ENCODE measurements at places on chromosomes 4 and X. TPM values are rescaled to one million over a fixed set of nuclear protein-coding genes. Genes with fewer than 3 reads are reported as not detected.

- DNase-seq: no peak
Measured at GRCh38 chr4:58048491-58048890, 938.3 kb upstream of the IGFBP7 start.

DNA sequence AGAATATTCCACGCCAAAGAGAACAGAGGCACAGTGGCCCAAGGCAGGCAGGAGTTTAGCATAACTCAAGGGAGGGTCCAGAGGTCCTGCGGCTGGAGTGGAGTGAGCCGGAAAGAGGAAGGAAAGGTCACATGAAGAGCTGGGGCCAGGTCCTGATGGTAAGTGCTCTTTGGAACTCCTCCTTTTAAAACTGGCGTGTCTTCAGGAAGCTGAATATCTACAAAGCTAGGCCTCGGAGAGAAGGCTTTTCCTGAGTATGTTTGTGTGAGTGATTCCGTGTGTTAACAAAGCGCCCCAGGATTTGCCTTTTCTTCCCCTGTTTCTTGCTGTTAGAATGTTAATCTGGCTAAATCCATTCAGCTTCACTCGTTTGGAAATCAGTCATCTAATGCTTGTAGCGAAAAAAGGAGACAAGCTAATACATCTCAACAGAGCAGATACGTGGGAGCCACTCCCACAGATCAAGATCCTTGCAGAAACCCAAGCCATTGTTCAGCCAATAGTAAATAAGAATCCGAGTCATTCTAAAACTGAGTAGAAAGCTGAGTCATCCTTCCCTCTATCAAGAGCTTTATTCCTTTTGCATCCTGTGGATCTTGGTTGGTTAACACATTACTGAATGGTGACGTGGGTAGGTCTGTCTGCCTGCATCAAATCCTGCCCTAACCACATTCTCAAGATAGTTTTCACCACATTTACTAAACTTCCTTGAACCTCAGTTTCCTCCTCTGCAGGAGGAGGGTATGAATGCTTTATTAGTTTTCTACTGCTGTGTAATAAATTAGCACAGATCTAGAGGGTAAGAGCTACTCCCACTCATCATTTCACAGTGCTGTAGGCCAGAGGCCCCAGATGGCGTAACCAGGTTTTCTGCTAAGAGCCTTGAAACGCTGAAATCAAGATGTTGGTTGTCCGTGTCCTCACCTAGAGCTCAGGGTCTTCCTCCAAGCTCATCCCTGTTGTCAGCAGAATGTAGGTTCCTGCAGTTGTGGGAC is 43.2 kb upstream of the RBM47 start:
- DNase-seq: no peak

DNA sequence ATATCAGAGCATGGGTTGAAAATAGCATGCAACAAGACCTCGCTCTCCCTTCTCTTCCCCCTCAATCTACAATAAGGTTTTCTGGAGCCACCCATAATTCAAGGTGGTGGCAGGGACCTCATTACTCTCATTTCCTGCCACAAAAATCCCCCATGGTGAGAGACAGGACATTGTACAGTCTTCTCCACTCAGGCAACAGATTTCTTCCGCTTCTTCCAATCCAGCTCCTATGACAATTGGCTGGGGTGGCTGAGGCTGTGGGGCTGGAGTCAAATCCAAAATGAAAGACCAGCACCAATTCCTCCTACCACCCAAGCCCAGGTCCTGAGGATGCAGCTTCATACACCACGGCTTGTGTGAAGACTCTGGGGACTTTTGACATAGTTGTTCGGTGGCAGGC is 40.3 kb upstream of the NKRF start:
- DNase-seq: no peak

GRCh38 chr4:57220734-57221133 is 110.5 kb upstream of the IGFBP7 start:
- DNase-seq: no peak

DNA sequence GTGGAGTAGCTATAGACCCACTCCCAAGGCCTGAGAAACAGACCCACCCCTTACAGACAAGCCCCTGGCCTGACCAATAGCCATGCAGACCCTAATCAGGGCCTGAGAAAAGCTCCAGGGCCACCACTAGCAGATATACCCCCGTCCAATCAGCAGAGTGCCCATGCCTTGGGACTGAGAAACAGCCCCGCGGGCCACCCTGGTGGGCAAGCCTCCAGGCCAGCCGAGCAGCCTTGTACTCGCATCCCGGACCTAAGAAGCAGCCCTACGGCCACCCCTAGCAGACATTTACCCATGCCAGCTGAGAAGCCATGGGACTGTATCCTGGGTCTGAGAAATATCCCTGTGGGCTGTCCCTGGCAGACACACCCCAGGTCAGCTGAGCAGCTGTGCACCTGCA is 436.5 kb downstream of the SMARCA1 start:
- DNase-seq: no peak

GRCh38 chr4:186689476-186689875 is 34.2 kb downstream of the FAT1 start:
- DNase-seq: no peak

DNA sequence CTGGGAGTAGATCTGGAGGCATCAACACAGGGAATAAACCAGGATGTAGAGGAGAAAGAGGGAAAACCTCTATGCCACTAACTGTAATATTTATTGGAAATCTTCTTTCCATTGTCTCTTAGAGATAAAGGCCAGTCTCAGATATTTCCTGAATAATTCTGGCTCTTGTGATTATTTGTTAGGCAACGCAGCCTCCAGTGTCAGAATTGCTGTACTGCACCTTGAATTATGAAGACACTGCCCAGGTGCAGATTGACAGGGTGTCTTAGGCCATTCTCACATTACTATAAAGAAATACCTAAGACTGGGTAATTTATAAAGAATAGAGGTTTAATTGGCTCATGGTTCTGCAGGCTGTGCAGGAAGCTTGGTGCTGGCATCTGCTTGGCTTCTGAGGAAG is 100.7 kb upstream of the ZDHHC15 start:
- no peak for DNase-seq

DNA sequence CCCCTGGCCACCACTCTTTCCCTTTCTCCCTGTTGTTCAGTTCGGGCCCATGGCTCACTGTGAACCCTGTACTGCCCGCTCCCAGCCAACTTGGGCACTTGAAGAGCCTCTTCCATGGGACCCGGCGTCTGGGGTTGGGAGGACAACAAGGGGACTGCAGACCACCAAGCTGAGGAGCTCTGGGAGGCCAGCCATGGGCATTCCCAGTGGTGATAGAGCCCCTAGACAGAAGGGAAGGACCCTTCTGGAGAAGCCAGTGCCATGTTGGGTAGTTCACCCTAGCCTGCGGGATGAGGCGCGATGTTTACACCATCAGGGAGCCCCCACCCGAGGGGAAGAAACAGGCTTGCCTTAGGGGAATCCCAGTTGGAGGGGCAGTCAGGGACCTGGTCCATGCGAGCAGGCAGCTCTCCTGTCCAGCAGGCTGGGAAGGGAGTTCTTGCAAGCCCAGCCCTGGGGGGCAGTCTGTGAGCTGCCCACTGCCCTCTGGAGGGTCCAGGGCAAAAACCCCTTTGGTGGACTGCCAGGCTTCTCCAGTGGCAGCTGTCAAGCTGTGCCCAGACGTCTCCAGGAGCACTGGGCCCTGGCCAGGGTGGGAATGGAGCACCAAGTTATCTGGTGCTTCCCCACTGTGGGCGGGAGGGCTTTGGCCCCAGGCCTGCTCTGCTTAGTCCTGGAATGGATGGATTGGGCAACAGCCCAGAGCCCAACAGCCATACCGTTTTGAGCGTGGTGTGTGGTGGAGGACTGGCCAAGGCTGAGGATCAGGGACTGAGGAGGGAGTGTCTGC is 23.7 kb upstream of the UBA1 start:
- no peak for DNase-seq

GRCh38 chrX:150377005-150377404 is 13.9 kb downstream of the MAMLD1 start:
- no peak for DNase-seq

- DNase-seq: no peak
Measured at GRCh38 chrX:150635952-150636351, 57.2 kb upstream of the MTMR1 start.

DNA sequence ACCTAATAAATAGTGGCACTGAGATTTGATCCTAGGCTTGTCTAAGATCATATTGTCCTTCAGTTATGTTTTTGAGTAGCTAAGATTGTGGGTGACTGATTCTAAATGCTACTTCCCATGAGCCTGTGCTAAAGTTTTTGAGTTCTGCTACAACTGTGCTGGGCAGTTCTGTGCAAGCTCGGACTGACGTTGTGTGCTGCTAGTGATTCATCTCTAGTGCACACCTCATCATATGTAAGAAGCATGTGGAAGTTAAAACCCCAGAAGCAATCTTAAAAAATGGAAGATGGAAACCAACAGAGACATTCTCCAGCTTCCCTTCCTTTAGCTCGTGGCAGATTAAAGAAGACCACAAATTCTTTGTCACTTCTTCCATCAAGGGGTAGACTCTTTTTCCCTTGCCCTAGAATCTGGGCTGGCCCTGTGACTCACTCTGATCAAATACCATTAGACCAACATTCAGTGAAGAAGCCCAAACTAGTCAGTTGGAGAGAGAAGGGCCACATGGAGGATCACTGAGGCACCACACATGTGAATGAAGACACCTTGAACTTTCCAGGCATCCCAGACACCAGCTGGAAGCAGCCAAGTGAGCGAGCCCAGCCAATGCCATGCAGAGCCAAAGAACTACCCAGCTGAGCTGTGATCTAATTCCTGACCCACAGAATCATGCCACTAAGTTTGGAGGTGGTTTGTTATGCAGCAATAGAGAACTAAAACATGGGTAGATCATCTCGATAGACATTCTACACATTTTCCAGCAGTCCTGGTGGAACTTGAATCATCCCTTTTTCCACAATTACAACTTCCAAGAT is 16.8 kb downstream of the ARHGAP6 start:
- no peak for DNase-seq

- DNase-seq: no peak
Measured at GRCh38 chr4:16136311-16136710, 52.5 kb upstream of the PROM1 start.

DNA sequence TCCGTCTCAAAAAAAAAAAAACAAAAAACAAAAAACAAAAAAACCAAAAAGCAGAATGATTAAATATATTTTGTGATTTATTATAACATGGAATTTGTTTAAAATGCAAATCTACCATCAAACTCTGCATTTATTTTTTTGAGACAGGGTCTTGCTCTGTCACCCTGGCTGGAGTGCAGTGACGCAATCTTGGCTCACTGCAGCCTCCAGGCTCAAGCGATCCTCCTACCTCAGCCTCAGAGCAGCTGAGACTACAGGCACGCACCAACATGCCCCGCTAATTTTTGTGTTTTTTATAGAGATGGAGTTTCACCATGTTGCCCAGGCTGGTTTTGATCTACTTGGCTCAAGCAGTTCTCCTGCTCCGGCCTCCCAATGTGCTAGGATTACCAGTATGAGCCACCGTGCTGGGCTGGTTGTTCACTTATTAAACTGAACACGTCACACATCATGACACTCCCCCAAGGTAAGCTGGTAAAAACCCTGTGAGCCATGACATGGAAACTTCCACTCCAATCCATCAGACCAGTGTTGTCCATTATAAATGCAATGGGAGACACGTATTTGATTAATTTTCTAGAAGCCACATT is 45.7 kb downstream of the RBM47 start:
- no peak for DNase-seq

GRCh38 chrX:110417128-110417527 is 58.5 kb downstream of the RTL9 start:
- no peak for DNase-seq

GRCh38 chrX:97847885-97848679 is 964.4 kb downstream of the RPA4 start:
- no peak for DNase-seq

DNA sequence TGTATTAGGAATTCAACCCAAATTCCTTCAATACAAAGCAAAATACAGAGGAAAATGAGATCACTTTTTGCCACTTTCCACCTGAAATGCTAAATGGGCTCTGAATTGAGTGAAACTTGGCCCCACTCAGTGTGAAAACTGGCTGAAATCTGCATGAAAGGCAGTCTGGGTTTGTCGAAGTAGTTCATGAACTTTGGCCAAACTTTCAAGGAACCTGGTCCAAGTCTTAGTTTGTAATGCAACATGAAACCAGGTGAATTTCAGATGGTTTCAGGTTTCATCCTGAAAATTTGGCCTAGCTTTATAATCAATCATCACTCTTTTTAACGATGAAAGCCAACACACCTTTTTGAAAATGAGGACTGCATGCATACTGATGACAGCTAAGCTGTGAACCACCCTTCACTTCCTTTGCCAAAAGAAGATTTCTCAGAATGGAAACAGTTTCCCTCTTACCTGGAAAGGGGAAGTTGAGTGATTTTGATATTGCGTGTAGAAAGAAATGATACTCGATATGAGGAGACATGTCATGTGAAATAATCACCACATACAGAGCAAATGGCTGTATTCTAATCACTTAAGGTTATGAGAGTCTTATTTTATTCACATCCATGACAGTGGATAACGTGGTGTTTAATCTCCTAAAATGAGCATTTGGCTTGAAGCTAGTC is 209.9 kb upstream of the ETNPPL start:
- no peak for DNase-seq

- DNase-seq: no peak
Measured at GRCh38 chr4:5781691-5782090, 70.7 kb downstream of the EVC start.

DNA sequence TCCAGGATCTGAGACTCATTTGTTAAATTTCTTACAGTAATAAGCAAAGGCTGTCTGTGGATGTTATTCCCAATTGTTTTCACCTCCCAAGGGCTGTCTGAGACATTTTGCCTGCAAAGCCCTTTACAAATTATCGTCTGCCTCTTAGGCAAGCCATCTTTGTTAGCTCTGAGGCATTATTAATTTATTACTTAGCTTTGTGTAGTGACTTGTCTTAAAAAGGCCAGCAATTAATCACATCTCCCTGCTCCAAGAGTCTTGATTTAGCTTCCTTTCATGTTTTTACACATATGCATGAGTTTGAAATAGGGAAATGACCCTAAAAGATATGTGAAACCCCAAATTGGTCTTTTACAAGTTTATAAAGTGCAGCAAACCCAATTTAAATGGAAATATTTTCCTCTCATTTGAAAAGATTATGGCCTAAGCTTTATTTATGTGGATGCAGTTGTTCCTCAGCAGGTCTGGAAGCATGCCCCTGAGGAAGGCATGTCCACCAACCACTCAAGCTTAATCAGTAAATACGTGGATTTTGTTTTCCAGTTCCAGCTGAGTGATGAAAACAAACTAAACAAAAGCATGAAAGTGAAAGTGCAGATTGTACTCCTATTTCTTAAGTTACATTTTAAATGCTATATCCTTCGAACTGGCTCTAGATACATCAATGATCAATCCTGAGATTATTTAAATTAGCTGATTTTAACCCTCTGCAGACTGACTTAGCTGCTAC is 173.6 kb upstream of the LNX1 start:
- DNase-seq: no peak

Gene GRPR
- total RNA-seq: not detected

Gene DACH2
- not detected for total RNA-seq

Gene FAM9B
- not detected for total RNA-seq

Gene AREG
- 30.5 TPM for total RNA-seq

Gene SOX3
- total RNA-seq: not detected

Data from naive thymus-derived CD4-positive, alpha-beta T cell (primary cell).